NCI-H524 (cell line): ENCODE measurements at places on chromosomes 12 and 14.

GRCh38 chr12:54164387-54165145 lies 24.2 kb downstream of the SMUG1 start:
- DNase-seq, result no peak

DNA sequence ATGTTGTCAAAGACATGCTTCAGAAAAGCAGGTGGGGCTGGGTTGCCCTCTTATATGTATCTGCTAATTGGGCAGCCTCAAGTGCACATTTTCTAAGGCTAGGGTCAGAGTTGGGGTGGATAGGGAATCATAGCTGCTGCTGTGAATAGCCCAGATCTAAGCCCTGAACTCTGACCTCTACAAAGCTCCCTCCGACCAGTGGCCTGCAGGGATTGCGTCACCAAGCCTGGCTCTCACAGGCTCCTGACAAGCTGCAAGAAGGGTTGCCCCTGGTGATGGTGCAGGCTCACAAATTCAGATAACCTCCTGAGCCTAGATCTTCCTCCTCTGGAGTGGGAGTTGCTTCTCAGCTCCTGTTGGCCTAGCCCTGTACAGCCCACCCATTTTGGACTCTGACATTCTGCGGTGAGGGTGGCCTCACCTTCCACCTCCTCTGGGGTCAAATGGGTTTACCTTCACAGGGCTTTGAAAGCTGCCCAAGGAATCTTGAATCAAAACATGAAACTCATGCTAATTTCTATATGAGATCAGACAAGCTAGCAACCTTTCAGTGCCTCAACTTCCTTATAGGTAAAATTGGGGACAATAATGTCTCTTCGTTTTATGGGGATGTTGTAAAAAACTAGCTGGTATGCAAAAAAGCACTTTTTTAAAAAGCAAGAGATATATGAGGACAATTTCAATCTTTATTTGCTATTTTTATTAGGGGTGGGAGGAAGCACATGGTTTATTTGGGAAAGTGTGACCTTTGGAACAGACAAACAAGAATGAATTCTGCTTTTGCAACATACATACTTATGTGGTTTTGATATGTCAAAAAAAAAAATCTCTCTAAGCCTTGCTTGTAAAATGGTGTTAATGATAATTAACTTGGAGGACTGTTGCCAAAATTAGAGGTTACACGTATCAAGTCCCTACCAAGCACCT lies 4.9 kb upstream of the SUSD6 start:
- no peak for DNase-seq

- DNase-seq, result no peak
Observed at GRCh38 chr12:21773263-21773741, 1.2 kb downstream of the KCNJ8 start.

DNA sequence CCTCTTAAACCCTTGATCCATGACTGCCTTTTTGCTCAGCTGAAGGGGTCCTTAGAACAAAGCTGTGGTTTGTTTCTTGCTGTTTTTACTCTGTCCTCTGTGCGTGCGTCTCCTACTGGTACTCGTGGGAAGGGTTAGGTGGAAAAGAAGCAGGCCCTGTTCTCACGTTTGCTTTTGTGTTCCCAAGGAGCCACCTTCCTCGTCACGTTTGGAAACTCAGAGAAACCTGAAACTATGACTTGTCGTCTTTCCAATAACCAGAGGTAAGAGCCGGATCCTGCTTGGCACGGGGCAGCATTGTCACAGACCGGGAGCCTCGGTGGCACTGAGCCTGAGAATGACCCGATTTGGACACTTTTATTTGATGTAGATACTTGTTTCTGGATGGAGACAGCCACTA lies 13.1 kb downstream of the ZFYVE21 start:
- no peak for DNase-seq

- no peak for DNase-seq
Observed at GRCh38 chr14:66476964-66477363, 9.2 kb upstream of the CCDC196 start.

- no peak for DNase-seq
Observed at GRCh38 chr12:1977109-1977508, 27.1 kb downstream of the DCP1B start.

GRCh38 chr12:110554184-110554583 lies 28.9 kb downstream of the PPTC7 start:
- DNase-seq, result no peak

DNA sequence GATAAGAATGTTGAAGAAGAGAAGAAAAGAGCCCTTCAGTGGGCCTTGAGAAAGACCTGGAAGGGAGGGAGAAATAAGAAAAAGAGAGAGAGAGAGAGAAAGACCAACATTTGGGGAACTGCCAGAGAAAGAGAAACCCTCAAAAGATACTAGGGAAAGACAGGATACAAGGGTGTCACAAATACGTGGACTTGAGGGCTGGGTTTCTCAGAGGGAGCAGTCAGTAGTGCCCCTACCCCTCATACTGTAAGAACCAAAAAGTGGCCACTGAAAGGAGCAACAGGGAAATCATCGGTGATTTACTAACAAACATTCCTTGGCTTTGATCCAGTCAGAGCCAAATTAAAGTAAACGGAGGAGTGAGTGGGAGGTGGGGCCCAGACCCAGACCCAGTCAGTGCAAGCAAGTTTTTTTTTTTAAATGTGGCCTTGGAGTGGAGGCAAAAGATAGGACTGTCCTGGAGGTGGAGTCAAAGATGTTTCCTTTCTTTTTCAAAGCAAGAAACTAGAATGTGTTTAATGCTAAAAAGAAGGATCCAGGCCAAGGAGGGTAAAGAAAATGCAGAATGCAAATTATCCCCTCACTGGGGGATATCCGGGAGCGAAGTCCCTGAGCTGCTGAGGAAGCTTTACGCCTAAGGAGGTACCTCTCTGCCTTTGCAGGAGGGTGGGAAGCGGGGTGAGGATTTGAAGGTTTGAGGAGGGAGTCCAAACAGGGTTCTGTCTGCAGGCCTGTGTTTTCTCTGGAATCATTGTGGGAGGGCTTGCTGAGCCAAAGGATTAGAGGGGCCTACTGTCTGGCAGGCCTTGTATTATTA lies 143.5 kb upstream of the AMIGO2 start:
- DNase-seq, result no peak

GRCh38 chr12:130418251-130418650 lies 80.6 kb downstream of the PIWIL1 start:
- DNase-seq, result no peak

- peak; percentile 52 for DNase-seq
Observed at GRCh38 chr12:12788675-12789368, 3.4 kb downstream of the APOLD1 start.

DNA sequence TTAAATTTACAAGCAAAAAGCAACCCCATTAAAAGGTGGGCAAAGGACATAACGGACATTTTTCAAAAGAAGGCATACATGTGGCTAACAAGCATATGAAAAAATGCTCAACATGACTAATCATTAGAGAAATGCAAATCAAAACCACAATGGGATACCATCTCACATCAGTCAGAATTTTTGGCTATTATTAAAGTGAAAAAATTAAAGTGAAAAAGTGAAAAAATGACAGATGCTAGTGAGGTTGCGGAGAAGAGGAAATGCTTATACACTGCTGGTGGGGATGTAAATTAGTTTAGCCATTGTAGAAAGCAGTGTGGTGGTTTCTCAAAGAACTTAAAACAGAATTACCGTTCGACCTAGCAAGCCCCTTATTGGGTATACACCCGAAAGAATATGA lies 7.9 kb downstream of the OTOGL start:
- DNase-seq, result no peak

DNA sequence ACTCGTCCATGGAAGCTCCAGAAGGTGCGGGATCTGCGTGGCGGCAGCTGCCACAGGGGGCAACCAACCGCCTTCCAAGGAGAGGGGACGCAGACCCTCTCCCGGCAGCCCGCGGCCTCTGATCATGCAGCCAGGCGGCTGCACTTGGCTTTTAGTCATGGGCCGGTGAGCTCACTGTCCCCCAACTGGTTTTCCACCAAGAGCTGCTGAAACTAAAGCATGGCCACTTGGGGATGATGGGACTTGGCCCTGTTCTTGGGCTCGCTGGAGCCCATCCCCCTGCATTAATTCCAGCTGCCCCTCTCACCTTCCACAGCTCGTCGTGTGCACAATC lies 39.1 kb downstream of the CCDC85C start:
- DNase-seq, result peak; percentile 69

- DNase-seq, result no peak
Observed at GRCh38 chr14:92316176-92316575, 6.8 kb upstream of the SLC24A4 start.

DNA sequence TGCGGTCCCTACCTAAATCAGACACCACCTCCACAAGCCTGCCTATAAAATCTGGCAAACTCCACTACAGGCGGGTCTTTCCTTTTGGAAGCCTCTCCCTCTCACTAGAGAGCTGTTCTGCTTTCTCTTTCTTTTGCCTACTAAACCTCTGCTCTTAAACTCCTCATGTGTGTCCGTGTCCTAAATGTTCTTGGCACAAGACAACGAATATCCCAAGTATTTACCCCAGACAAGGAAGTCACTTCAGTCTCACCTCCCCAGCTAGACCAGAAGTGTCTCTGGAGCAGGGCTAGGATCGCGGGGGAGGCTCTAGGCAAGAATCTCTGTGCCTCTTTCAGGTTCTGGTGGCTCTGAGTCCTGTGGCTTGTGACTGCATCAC lies 37.2 kb upstream of the FICD start:
- no peak for DNase-seq

GRCh38 chr14:29820785-29821184 lies 106.9 kb downstream of the PRKD1 start:
- DNase-seq, result no peak

- DNase-seq, result no peak
Observed at GRCh38 chr14:79448960-79449359, 762.3 kb downstream of the DIO2 start.

DNA sequence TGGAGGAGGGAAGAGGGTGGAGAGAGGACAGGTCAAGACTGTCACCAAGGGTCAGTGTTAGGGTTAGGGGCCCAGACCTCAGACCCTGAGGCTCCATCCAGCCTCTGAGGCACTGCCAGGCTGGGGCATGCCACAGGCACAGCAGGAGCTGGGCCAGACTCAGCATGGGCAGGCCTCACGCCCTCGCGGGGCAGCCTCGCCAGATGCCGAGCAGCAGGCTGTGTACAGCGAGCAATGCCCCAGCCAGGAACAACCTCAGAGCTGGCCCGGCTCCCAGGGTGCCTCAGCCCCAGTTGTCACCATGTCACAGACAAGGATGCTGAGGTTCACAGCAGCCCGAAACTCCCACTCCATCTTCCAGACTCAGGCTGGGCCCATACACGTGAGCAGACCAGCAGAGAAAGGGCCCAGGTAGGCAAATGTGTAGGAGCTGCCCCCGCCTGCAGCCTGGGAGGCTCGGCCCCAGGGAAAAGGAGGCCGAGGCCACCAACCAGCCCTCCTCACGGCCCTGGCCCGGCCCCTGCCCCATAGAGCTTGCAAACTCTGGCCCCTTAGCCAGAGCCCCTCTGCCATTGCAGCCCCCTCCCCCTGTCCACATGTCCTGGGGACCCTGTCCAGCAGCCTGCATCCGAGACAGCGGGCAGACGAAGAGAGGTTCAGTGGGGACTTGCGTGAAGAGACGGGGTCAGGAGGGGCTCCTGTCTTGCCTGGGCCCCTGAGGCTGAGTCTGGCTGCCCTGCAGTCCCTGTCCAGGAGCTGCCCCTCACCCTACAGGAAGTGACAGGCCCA lies 7.5 kb downstream of the C14orf180 start:
- DNase-seq, result peak; percentile 65

DNA sequence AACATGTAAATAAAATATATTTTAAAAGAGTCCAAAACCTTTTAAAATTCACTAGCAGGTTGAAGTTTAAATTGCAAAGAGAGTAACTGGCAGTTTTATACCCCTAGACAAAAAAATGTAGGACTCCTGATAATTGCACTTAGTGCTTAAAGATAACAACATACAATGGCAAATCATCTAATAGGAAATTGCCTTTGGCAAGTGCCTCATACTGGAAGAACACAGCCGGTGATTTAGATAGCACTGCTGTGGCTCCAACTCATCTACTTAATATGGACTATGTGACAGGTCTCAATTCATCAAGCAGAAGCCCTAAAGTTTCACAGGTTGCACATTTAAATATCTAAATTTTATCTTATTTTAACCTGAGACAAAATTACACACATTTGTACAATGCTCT lies 13.4 kb downstream of the C12orf50 start:
- no peak for DNase-seq

DNA sequence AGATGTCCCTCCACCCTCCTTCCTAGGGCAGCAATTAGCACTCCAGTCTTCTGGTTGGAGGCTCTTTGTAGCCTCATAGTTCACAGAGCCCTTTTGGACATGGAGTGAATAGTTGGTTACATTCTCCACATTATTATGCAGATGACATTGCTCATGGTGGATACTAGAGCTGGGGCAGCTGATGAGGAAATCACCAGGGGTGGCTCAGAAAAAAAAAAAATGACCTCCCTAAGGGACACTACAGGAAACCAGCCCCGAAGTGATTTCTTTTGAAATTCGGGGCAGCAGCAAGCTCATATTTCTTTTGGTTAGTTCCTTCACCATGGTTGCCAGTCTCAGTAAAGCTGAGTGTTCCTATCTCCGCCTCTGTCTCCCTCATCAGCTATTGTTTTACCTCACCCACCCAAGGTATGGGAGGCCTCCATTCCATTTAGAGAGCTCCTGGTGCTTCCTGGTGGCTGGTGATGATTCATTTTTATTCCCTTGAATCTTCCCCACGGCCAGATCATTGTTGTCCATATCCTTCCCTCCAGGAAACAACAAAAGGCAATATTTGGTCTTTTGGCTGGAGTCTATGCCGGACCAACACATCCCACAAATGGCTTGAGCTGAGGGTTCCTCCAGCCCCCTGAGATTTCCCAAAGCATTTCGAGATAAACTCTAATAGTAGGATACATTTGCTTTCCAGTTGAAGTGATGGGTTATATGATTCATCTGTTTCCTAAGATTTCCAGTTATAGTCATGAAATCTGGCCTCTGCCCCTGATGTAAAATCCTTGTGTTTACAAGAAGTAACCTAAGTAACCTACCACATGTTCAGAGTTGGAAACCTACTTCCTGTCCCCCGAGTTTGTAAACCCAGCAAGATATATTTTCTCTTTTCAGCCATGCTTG lies 56.2 kb upstream of the NID2 start:
- DNase-seq, result no peak

DNA sequence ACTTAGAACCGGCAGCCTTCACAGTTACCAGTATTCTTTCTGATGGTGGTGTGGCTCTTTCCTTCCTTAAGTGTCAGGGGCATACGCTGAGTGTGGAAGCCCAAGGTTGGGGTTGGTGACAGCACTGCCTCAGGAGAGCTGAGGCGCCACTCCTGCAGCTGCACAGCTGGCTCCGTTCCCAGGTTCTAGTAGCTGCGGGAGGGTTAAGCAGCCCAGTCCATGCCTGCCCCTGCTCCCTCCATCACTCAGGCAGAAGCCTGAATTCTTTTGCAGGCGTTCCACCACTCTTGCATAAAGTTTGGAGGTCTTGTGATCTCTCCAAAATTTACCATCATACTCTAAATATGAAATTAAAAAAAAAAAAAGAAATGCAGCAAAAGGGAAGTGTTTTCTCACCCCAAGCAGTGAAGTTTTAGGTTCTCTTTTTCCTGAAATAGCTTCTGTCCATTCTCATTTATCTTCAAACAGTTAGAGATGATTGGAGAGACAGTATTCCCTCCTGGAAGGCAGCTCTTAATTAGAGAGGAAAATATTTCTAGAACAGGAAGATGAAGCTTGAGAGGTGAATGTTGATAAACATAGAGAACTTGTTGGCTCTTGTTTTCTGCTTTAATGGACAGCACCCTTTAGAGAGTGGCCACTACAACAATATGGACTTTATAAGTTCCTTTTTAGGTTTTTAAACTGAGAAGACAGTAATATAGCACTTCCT lies 136.1 kb downstream of the FGD4 start:
- peak; percentile 41 for DNase-seq
